SJSA1 (cell line): ENCODE measurements at places on chromosomes 2 and 18. TPM values are rescaled to one million over a fixed set of nuclear protein-coding genes. Genes with fewer than 3 reads are reported as not detected.

DNA sequence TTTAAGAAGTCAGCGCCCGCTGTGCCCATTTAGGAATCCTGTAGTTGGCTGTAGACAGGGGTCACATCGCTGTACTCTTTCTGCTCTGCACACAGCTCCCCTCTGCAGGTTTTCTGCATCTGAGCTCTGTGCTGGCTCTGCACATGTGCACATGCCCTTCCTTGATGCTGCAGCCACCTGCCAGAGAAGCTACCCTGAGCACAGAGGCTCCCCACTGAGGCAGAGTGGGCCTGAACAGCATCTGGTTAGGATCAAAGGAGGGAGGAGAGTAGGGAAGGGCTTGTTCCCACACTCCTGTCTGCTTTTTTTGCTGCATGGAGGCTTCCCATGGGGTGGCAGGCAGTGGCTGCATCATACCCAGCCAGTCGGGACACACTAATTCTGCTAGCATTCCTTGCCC lies 238.9 kb downstream of the FHOD3 start:
- no peak for DNase-seq

CXCR2 gene
- total RNA-seq = not detected in 2 replicates

DSC3 gene
- total RNA-seq = 13.9 and 20.0 TPM in 2 replicates

SLC4A5 gene
- 0.08 TPM in 1 of 2 replicates, not detected in the other for total RNA-seq

ALLC gene
- total RNA-seq = not detected in 2 replicates
